ENCODE measurements at places on chromosomes 4 and X.

DNA sequence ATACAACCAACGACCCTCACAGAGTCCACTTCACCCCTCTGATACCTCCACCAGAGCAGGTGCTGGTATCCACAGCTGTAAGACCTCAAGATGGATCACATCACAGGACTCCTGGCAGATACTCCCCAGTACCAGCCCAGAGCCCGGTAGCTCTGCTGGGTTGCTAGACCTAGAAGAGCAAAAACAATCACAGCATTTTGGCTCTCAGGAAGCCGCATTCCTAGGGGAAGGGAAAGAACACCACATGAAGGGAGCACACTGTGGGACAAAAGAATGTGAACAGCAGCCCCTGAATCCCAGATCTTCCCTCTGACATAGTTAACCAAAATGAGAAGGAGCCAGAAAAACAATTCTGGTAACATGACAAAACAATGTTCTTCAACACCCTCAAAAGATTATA, 303.1 kb upstream of the GRIA3 start:
- no peak for DNase-seq

GRCh38 chr4:5463936-5464650, 244.3 kb downstream of the EVC2 start:
- DNase-seq: no peak

- no peak for DNase-seq
Observed at GRCh38 chr4:73193155-73193554, 65.4 kb downstream of the ANKRD17 start.

DNA sequence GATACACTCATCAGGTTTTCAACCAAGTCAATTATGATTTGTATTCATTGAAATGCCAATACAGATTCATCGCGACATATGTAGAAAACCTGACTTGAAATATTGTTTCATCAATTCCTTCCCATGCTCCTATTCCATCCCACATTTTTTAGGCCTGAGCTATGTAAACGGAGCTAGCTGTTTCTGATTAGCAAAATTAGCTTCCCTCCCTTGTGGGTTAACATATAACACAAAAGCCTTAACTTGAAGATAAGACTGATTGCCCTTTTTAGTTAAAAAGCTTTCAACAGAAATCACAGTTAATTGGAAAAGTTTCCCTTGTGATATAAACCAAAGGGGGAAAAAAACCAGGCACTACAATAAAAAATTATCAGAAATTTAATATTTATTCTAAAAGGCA, 32.8 kb upstream of the DCLK2 start:
- DNase-seq: no peak

DNA sequence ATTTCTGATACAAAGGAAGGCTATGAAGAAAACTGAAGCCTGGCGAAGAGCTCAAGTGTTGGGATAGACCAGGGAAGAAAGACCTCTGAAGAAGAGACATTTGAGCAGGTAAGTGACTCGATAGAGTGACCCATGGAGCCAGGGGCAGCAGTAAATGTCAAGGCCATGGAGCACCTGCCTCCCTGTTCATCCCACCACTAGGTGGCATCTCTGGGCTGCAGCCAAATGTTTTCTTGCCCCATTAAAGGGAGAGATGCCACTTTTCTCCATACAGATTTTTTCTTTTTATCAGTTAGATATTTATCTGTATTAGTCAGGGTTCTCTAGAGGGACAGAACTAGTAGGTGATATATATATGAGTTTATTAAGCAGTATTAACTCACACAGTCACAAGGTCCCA, 4.9 kb upstream of the ZNF81 start:
- peak; percentile 8 for DNase-seq

GRCh38 chr4:89026542-89026941, 30.4 kb downstream of the FAM13A start:
- no peak for DNase-seq

DNA sequence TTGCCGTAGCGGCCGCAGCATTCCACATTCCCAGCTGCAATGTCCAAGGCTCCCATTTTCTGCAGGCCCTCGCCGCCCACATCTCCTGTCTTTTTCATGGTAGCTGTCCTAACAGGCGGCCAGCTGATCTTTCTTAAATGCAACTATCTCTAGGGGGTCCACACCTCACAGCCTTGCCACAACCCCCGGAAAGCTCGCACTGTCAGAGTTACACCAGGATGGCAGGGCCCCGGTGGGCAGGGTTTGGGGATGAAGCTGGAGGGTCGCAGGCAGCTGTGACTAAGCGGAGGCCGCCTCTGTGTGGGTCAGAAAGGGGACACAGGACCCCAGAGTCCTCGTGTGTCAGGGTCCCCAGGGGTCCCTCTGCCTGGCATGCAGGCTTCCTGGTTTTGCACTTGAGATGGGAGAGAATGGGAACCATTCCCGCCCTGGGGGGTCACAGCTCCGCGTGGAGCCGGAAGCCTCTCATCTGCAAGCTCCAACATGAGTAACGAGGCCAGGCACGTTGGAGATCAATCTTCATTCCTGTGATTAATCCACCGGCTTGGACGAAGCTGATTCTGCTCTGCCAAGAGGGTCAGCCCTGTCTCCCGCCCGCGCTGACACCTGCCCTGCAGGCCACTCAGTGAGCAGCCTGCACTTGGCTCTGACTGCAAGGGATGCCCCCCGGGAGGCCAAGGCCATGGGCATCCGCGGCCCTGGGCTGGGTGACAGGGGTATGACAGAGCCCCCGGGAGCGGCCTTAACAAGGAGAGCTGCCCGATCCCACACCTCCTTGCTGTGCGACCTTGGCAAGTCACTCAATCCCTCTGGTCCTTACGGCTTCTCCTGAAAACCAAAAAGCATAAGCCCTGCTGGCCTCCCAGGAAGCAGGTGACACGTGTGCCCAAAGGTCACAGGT, 97.9 kb downstream of the ADRA2C start:
- DNase-seq: no peak

DNA sequence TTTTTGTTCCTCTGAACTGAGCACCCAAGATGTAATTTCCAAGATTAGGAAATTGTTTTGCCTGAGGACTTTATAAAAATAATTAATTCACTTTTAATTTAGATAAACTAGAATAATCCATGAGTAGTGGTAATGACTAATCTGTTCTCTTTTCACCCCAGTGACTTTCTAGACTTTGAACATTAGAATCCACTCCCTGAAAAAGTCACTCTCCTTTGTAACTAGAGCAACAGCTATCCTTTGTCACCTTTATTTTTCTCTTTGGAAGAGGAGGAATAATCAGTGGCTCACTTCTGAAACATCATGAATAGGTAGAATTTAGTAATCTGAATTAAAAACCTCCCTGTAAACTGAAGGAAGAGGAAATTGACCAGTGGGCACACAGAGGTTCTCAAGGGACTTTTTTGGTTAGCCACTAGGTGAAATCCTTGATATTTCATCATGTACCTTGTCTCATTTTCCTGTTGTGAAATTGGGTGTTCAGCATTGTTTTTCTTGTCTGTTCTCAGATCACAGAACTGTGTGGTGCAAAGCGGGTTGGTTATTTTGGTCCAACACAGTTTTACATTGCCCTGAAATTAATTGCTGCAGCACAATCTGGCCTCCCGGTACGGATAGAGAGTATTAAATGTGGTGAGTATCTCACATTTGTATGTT, 59.4 kb downstream of the REPS2 start:
- DNase-seq: no peak

DNA sequence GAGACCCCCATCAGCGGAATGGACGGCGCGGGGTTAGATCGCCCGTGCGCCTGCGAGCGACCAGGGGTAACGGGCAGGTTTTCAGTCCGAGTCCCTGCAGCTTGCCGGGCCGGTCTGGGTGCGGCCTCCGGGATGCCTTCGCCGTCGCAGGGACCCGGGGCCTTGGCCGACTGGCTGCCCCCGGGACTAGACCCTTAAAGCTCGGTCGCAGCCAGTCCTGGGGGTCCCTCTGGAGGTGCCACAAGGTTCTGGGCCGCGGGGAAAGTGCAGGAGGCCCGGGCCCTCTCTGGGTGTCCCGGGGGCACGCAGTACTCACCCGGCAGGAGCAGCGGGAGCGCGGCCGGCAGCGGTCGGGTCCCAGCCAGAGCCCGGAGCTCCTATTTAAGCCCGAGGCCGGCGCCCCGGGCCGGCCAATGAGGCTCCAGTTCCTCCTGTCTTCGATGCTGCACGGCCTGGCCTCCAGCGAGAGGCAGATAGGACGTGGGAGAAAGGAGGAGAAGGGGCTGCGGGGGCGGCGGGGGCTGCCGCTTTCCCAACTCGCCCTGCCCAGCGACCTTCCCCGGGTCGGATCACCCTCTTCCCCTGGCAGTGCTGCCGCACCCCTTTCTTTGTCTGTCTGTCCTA, at the start of gene SPON2:
TSS of gene SPON2 (minus strand) at position 356 of the 624 bp plus-strand sequence.
- DNase-seq: no peak

DNA sequence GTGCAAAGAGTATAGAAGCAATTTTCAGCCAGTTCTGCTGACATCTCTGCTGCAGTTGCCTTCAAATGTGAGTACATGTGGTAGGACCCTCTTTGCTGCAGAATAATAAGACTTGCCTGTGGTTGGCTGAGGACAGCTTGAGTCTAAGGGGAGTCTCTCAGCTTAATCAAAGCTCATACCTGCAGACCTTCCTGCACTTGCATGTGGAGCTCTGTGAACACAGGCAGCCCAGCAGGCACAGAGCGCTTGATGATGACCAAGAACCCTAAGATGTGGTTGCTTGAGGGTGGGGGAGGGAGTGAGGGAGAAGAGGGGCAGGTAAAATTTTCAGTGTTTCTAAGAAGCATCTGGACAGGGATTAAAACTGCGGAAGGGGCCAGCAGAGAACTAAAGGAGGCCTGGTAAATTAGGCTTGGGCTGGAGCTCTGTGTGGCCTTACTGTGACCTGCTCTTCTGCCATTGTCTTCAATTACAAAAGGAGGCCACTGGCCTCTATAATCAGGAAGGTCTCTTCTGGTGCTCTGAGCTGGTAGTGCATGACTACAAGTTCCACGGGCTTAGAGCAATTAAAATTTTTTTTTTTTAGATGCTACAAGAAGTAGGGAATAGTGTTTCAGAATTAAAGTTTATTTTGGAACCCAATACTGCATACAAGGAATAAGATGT, 59.9 kb upstream of the CHRNA9 start:
- no peak for DNase-seq

- no peak for DNase-seq
Observed at GRCh38 chr4:40255393-40256281, 58.8 kb downstream of the RHOH start.

GRCh38 chr4:179662522-179662921, 2220.3 kb upstream of the AGA start:
- DNase-seq: no peak

DNA sequence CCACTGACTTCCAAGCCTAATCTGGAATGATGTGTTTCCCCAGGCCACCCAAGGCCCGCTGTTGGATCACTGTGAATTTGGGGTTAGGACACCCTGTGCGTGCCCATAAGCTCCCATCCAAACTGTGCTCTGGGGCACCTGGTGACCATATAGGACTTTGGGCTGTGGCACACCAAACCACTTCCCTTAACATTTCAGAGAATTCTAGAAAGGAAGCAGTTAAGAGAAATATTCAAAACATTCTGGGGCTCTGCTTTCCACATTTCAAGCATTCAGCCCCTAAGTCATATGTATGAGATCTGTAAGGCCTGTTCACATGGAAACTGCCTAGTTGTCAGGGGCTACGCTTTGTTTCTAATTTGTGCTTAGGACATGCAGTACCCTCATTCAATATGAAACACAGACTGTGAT, 14.4 kb downstream of the VGLL1 start:
- DNase-seq: no peak

- no peak for DNase-seq
Observed at GRCh38 chr4:24117975-24118374, 228.1 kb upstream of the PPARGC1A start.

DNA sequence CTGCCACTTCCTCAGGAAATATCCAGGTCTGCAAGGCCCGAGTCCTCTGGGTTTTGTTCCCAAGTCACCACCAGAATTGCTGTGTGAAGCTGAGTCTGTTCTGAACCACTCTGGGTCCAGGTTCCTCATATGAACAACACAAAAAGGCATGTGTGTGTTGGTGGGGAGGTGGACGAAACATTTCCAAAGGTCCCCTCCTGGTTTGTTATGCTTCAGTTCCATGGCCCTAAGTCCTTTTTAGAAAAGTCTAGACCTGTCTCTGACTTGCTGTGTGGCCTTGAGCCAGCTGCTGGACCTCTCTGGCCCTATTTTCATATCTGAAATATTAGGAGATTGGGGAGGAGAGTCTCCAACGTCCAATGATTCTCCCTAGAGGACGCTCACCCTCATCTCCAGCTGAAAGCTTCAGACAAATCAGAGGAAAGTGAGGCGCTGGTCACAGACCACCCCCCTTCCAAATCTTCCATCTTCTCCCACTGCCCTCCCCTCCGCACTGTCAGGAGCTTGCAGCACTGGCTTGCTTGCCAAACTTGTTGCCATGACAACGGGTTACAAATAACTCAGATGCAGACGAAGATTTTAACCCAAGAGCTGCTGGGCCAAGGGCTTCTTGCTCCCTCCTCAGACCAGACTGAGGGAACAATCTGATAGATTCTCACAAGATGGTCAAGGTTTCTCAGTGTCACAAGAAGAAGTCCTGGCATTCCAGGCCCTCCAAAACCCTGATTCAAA, 64.5 kb downstream of the SMC1A start:
- DNase-seq: no peak

GRCh38 chrX:153726286-153727122, 1.8 kb downstream of the ABCD1 start:
- no peak for DNase-seq

DNA sequence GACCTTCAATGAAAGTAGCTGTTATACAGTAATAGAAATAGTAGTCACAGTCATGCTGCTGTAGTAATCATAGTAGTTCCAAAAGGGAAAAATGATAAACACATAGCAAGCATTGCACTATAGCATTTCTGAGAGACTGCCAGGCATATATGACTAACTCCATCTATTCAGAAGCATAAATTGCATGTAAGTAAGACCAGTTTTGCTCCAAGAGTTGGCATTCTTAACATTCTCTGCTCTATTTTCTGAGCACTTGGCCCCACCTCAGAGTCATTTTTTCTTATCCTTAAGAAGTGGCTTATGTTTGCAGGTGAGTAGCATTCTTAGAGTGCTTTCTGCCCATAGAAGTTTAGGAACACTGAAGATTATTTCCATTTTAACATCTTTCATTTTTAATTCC, 490.3 kb upstream of the TECRL start:
- DNase-seq: no peak

GRCh38 chr4:679104-679481, 4.8 kb downstream of the MYL5 start:
- no peak for DNase-seq

- DNase-seq: no peak
Observed at GRCh38 chr4:139208404-139208945, 31.5 kb upstream of the ELF2 start.

DNA sequence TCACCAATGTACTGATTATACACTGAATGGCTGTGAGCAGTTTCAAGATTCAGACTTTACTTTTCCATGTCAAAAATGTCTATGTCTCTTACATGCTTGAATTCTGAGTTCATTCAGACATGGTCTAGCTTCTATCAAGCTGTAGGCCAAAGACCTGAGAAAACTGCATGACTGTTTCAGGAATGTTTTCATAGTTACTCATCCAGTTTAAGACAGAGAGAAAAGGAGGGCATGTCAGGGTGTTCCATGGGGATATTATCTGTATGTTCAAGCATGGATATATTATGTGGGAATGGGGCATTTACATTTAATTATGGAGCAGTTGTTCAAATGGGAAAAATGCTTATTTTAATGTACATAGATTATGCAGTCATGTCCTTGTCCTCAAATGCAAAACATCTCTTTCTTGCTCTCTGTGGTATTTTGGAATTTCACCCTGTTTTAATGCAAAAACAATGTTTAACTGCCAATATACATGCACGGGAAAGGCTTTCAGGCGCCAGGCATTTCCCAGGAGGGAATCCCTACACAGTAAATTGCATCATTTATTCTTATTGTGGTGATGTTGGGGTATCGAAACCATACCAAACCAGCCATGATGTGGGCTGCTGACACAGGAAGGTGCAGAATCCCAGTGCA, 429.1 kb upstream of the INTU start:
- DNase-seq: no peak

All from NCI-H187 (cell line).